Stimulated activated CD4-positive, alpha-beta T cell treated with anti-CD3 and anti-CD28 coated beads, TNF-alpha, amount 100 ng/mL, for 24 hours (primary cell): ENCODE measurements at places on chromosomes 4 and X.

DNA sequence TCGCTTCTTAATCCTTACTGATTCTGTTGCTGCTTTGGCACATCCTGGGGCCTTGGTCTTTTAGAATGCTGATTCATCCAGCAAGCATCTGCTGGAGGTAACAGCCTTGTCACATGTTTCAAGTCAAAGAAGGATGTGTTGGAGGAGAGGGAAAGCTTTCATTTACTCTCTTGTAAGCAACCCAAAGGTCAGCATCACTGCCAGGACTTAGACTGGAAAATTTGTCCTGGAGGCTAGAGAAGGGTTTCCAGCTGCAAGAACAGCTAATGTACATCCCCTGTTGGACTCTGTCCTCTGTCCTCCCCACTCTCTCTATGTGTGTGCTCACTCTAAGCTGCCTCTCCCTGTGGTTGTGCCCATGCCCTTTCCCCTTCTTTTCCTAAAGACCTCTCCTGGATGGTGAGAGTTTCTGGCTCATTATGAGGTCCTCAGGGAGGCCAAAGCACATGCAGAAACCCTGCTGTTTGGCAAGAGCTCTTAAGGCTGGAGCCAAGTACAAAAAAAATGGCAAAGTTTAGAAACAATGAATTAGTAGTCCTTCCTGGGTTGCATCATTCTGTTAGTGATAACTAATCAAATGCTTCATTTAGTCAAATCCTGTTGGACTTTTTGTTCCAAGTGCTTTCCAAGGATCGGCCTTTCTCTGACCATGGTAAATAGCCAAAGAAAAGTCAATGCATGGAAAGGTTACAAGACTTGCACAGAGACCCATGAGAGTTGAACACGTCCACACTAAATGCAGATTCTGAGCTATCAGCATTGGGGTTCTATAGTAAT is 13.4 kb upstream of the SRPX start:
- no peak for DNase-seq

DNA sequence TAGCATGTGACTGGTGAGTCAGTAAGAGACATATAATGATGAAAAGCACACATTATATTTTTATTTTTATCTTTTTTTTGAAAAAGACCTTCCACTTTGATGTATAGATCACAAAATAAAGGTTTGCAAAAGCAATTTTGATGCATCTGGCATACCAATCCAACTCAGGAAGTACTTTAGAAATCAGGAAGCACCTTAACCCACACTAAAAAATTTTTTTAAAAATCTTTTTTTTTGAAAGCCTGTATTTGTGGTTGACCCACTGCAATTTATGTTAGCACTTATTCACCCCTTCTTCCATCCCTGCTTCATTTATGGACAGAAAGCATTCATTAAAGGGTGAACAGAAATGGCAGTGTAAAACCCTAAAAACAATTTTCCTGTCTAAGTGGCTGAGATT is 16.6 kb downstream of the TMEM255A start:
- DNase-seq = no peak

DNA sequence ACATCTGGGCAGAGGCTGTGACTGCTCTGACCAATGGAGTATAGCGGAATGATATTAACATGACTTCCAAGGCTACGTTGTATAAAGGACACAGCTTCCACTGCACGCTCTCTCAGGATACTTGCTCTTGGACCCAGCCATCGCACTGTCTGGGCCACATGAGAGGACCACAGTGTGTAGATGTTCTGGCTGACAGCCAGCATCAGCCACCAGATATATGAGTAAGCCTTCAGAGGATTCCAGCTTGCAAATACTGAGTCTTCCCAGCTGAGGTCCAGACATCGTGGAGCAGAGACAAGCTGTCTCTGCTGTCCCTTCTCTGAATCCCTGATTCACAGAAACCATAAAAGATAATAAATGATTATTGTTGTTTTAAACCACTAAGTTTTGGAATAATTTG is 146.8 kb upstream of the USP9X start:
- no peak for DNase-seq

GRCh38 chr4:87843936-87844335 is 11.2 kb downstream of the MEPE start:
- no peak for DNase-seq

DNA sequence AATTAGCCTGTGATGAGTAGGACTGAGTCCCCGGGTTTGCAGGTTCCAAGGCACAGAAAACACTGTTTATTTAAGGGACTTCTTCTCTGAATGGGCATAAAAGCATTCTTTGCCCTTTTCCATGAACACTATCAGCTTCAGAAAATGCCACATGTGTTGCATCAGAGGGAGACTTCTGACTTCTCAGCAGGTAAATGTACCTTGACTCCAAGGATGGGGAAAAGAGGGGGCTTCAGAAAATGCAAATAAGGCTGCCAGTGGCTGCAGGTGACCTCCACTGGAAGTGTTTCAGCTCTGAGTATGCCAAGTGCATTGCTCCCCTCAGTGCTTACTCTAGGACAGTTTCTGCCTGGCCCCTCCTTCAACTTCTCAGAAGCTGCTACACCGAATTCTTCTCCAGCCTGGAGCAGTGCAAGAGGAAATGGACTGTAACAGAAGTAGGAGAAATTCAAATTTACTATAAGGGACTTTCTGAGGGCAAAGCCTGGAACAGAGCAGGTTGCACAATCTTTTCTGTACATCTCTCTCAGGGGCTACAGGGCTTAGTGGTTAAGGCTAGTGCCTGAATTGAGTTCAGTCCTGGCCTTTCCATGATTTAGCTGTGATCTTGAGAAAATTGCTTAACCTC is 233.2 kb downstream of the PTTG2 start:
- DNase-seq = no peak

GRCh38 chrX:118569676-118570075 is 74.1 kb downstream of the DOCK11 start:
- no peak for DNase-seq

DNA sequence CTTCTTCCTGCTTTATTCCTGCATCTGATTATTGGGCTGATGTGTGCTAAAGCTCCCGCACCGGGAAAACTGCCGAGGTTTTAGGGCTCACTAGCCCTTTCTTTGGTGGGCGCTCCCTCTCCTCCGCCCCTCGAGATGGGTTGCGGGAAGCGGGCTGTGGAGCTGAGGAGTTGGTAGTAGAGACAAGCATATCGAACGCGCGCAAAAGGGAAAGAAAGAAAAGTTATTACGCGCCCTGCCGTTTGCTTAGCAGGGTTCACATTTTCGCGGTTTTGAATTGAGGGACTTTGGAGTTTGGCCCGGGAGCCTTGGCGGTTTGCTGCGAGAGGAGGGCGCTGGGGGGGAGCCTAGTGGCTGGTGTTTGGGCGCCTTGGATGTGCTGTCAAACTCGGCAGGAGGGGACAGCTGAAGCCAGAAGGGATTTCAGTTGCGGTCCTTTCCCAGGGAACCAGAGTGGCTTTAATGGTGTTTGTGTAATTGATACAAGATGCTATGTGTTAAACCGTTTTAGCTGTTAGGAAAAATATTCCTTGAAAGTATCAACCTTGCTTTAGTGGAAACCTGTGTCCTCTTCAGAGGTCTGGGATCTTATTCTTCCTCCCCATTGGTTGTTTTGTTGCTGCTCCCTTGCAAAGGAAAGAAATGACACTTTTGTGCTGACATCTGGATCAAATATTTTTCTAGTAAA is 1.1 kb downstream of the GAB1 start:
- no peak for DNase-seq
